ENCODE measurements at places on chromosomes 16 and 17.

DNA sequence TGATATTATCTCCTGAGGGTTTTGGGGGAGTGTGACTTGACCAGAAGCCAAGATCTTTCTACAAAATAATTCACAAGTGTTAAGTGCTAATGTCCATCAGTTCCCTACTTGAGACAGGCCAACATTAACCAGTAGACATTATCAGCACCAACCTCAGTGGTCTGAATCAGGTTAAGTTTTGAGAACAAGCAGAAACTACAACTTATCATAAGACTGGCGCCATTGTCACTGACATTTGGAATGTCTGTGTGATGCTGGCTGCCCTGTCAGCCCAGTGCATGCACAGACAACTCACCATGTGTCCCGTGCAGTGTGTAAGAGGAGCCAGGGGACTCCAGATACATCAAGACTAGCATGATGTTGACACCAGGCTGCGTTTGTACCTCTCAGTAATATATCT, 76.8 kb downstream of the CCDC182 start:
- DNase-seq, result no peak

GRCh38 chr17:43830510-43831140, 2.3 kb downstream of the MPP3 start:
- no peak for DNase-seq

- no peak for DNase-seq
Observed at GRCh38 chr17:39236981-39237441, 11.3 kb upstream of the STAC2 start.

DNA sequence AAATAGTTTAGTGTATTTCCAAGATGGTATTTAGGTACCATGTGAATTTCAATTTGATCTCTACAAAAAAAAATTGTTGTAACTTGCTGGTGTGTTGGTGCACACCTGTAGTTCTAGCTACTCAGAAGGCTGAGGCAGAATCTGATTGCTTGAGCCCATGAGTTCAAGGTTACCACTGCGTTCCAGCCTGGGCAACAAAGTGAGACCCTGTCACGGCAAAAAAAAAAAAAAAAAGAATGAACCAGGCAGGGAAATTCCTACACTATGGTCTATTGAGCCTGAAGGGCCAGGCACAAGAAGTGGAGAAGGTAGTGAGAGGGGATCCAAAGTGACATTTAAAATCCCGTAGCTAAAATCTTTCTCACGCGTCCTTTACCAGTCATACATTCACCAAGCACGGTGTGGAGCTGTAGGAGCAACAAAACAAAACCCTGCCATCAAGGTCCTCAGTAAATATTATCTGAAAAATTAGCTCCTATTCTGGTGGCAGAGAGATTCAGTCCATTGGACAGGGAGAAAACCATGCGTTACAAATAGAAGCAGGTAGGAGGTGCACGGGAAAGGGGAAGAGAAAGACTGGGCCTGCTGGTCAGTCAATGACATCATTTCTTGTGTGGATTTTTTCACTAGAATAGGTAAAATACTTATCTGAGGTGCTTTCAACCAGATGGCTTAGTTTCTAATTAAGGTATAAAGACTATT, 27.3 kb downstream of the TXNDC11 start:
- no peak for DNase-seq

DNA sequence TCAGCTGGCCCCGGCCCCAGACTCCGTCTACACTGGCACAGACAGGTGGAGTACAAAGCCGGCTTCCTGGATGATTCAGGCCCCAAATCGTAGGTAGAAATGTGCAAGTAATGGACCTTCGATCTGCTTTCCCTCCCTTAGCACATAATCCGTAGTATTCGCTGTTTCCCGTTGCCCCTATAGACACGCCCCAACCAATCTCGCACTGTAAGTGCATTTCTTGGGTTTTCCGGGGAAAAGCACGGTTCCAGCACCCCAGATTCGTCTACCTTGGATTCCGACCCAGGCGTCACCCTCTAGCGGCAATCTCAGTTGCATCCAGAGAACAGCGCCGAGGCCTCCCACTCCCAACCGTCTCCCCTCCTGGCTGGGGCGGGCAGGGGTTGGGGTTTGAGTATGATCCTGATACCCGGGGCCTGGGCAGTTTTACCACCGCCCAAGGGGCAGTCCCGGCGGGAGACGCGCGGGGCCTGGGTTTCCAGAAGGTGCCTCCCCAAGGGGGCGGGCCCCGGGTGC, 12.1 kb upstream of the FOXF1 start:
- no peak for DNase-seq

GRCh38 chr16:81463296-81463890, 18.8 kb downstream of the CMIP start:
- DNase-seq, result no peak

DNA sequence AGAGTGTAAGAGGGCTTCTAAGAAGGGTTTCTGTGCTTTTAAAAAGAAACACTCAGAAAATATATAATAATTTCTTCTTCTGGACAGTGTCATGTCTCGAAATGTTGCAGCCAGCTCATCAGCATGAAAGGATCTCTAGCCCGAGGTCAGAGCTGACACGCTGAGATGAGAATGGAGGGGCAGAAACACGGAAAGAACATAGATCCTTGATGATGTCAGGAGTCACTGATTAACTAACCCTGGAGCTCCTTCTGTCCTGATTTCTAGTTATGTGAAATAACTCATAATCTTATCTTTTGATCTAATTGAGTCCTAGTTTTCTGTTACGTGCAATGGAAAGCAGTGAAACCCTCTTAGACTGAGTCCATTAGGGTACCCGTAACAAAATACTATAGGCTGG, 10.3 kb upstream of the TOX3 start:
- no peak for DNase-seq
